Stimulated activated CD8-positive, alpha-beta memory T cell treated with anti-CD3 and anti-CD28 coated beads, Interleukin-7, amount 100 ng/mL, for 1 hour (primary cell): ENCODE measurements at places on chromosomes 13 and 19.

GRCh38 chr19:14409146-14410023 lies 9.8 kb downstream of the DDX39A start:
- DNase-seq: no peak

DNA sequence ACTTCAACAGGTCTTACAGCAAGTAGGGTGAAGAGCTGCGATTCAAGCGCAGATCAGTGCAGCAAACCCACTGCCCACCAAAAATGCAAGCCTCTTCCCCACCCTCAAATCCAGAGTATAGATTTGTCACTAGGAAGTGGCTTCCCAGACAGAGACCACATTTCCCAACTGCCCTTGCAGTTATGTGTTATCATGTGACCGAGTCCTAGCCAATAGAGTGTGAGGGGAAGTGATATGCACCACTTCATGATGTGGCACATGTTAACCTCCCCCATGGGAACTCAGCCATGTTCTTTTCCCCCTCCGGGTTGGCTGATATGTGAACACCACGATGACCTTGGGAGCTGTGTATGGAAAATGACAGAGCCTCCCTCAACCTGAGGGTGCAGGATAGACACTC lies 50.8 kb downstream of the MBD3L2B start:
- DNase-seq: no peak

- no peak for DNase-seq
Observed at GRCh38 chr19:45385392-45386221, 15.2 kb upstream of the ERCC2 start.

DNA sequence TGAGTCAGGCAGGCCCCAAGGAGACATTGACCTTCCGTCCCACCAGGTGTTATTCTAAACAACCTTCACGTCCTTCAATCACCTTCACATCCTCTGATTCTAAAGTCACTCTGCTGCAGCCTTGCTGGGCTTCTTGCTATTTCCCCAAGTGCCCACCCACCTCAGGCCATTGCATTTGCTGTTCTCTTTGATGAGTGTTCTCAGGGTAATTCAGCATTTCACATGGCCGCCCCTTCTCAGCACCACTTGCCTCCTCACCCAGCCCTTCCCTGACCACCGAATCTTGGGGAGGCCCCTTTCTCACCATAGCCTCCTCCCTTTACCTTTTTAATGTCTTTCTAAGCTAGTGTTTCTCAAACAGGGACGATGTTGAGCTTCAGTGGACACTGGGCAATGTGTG lies 4.6 kb downstream of the ZNF805 start:
- no peak for DNase-seq

DNA sequence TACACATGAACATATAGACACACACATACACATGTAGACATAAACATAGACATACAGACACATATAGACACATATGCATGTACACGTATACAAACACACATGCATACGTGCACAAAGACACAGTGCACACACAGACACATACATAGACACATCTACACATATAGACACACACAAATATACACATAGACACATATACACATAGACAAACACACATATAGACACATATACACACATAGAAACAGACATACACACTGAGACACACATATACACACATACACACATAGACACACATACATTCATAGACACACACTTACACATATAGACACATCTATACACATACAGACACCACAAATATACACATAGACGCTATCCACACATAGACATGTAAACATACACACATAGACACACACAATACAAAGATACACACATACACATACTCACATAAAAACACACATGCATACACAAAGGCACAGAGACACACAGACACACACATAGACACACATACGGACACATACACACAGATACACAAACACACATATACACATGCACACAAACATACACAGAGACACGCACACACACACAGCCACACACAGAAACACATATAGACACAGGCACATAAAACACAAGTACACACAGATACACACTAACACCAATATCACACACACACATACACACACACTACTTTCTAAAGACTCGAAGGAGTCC lies 254.0 kb downstream of the TSHZ3 start:
- no peak for DNase-seq

DNA sequence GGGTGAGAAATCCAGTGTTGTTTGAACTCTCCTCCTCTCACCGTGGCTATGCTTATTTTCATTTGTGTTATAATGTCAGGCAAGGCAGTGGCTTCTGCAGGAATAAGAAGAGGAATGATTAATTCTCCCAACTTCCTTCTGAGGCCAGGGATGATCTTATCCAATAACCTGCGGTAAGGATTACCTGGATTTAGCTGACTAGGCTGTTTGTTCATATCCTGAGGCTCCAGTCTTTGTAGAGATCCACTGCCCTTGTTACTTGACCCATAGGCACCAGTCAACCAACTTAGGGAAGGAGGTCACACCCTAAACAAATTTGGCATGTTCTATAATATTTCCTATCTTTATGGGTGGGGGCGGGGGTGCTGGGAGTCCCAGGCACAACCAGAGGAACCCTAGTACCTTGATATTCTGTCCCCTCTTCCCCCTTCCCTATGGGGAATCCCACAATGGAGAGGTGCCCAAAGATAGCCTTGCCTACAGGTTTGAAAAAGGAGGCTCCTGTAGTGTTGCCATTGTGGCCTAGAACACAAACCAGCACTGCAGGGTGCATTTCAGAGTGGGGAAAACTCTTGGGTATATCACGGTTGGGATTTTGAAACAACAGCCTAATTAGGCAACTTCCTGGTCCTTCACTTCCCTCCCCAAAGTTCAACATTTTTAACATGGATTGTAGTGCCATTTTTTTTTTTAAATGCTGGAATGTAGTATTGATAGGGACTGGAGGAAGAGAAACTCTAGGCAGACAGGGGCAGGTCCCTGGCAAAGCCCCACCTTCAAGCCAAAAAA lies 977.5 kb upstream of the SPRY2 start:
- DNase-seq: no peak

DNA sequence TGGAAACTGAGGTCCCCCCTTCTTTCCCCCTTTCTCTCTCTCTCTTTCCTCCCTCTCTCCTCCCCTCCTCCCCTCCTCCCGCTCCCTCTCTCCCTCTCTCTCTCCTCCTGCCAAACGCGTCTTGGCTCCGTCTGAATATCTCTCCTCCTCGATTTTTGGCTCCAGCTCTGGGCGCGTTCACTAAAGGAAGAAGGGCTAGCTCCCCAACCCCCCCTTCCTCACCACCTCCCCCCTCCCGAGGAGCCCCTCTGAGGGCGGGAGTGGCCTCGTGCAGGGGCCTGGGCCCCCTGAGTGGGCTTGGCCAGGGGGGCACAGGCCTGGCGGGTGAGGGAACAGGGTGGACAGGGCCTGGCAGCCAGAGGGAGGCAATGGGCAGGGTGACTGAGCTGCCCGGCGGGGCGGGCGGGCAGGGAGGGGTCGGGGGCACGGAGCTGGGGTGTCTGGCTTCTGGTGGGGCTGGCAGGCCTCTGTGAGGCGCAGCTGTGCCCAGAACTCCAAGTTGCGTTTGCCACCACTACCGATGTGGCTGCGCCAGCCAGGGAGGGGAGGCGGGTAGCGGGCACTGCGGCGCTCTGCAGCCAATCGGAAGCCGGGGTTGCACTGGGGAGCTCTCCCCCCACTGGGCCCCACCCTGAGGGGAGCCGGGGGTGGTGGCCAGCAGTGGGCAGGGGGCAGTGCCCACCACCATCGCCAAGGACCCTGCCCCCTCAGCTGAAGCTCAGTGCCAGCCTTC lies 7.1 kb downstream of the NFIX start:
- no peak for DNase-seq

GRCh38 chr19:30283556-30283955 lies 88.6 kb upstream of the ZNF536 start:
- DNase-seq: no peak

DNA sequence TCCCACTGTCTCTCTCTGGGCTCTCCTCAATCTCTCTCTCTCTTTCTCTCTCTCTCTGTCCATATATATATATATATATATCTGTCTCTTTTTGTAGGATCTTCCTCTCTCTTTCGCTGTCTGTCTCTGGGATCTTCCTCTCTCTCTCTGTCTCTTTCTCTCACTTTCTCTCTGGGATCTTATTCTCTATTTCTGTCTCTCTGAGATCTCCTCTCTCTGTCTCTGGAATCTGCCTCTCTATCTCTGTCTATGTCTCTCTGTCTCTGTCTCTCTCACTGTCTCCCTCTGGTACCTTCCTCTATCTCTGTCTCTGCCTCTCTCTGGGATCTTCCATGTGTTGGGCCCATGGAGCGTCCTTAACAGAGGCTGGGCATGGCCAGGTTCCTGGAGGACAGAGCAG lies 3.4 kb downstream of the ATP1A3 start:
- DNase-seq: no peak

GRCh38 chr13:99686157-99686572 lies 184.9 kb downstream of the TM9SF2 start:
- no peak for DNase-seq

GRCh38 chr19:48603449-48603848 lies 3.1 kb upstream of the SPACA4 start:
- DNase-seq: no peak

DNA sequence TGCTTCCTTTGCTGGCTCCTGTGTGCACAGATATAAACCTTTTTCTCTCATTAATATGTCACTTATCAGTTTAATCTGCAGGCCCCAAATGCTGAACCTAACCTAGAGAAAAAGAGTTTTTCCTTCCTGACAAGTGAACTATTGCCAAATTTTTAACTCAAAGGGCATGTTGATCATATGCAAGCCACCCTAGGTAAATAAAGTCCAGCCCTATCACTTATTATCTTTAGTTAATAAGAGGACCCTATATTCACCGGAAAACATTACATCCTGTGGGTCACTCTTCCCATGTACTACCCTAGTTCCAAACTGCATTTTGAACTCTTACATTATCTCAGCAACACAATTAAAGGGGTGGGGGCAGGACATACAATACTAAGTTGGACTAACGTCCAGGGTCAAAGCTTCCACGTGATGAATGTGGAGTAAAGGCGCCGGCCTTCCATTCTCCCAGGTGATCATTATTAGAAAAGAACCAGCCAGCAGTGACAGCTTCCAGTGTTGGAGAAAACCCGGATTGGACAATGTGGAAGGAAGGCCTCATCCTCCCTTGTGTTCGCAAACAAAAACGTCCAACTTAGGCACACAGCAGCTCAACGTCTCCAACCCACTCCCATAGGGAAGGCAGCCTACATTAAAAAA lies 86.6 kb downstream of the STK24 start:
- DNase-seq: no peak
